ENCODE measurements at places on chromosomes 7 and 10.

GRCh38 chr7:80184693-80185092 is 50.1 kb downstream of the GNAI1 start:
- no peak for DNase-seq

DNA sequence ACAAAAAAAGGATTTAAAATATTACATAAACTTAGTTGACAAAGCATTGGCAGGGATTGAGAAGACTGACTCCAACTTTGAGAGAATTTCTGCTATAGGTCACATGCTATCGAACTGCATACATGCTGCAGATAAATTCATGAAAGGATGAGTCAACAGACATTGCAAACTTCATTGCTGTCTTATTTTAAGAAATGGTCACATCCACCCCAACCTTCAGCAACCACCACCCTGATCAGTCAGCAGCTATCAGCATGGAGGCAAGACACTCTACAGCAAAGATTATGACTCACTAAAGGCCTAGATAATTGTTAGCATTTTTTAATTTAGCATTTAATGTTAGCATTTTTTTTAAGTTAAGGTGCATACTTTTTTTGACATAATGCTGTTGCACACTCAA is 73.6 kb downstream of the AGK start:
- DNase-seq: no peak

GRCh38 chr7:145497911-145498525 is 618.6 kb upstream of the CNTNAP2 start:
- DNase-seq: peak; percentile 21

DNA sequence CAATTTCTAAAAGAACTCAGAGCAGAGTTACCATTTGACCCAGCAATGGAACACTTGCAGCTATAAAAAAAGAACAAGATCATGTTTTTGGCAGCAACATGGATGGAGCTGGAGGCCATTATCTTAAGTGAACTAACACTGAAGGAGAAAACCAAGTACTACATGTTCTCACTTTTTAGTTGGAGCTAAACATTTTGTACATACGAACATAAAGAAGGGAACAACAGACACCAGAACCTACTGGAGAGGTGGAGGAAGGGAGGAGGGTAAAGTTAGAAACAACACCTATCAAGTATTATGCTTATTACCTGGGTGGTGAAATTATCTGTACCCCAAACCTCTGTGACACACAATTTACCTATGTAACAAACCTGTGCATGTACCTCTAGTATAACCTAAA is 329.5 kb downstream of the ATRNL1 start:
- no peak for DNase-seq

DNA sequence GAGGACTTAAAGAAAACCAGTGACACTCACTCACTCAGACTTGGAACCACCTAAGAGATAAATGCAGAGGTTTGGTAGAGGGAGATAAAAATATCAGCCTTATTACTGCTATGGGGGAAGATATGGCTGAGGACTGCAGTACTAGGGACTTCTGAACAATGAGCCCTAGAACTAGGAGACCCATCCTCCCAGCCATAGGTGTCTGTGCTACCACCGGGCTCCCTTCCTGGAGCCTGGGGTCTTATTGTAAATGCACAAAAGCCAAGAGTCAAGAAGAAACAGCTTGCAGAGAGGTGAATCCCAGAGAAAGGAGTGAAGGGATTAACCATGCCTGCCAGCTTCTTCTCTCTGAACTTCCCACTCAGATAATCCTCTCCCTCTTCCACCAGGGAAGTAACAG is 108.3 kb upstream of the AKR1E2 start:
- DNase-seq: no peak

- no peak for DNase-seq
These were observed 931.5 kb downstream of the TYW1 start for GRCh38 chr7:67928141-67928540.

- no peak for DNase-seq
These were observed 94.7 kb downstream of the GALNT11 start for GRCh38 chr7:152120210-152120609.

GRCh38 chr10:31739146-31739545 is 189.5 kb downstream of the ARHGAP12 start:
- no peak for DNase-seq

DNA sequence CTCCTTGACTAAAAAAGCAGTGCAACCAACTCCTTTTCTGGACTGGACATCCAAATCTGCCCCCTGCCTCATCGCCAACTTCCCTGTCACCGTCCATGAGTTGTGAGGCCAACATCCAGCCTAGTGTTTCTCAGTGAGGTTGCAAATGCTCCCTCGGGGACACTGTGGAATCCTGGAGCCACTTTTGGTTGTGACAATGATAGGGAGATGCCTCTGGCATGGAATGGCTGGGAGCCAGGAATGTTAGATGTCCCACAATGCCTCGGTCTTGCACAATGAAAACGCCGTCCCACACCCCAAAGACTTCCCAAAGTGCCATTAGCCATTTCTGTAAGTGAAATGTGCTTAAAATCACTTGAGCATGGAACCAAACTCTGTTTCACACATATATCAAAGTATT is 105.2 kb downstream of the OSBPL3 start:
- DNase-seq: no peak

- DNase-seq: peak; percentile 19
These were observed 169.2 kb downstream of the SEMA3A start for GRCh38 chr7:84025332-84025927.

- DNase-seq: no peak
These were observed 206.5 kb downstream of the DNAJB6 start for GRCh38 chr7:157543276-157543675.

GRCh38 chr7:138514044-138514443 is 54.0 kb downstream of the TRIM24 start:
- no peak for DNase-seq

DNA sequence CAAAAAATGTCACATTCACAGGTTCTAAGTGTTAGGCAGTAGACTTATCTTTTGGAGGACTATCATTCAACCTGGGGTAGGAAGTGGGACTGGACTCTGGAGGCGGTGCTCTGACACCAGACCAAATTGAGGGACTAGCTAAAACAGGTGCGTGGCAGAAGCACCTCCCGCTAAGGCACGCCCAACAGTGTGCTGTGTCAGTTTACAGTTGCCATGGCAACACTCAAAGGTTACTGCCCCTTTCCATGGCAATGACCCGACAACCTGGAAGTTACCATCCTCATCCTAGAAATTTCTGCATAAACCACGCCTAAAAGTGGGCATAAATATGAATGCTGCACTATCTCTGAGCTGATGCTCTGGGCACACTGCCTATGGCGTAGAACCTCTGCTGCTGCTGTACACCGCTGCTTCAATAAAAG is 14.0 kb upstream of the BLNK start:
- DNase-seq: peak; percentile 52

DNA sequence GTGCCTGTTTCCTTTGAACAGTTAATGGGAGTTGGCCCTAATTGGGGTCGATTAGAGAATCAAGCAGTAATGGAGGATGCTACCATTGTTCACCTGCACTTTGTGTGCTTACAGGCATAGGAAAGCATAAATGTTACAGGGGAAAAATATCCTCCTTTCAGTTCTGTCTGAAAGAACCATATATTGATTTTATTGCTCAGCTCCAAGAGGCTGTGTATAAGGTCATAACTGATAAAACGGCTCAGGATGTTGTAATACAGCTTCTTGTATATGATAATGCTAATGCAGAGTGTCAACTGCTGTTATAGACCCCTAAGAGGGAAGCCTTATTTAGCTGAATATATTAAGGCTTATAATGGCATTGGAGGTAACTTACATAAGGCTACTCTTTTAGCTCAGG is 32.9 kb upstream of the AKR1C2 start:
- DNase-seq: no peak

GRCh38 chr10:29084681-29085307 is 204.1 kb upstream of the LYZL1 start:
- peak; percentile 22 for DNase-seq

GRCh38 chr7:99984593-99984992 is 8.8 kb upstream of the AZGP1 start:
- DNase-seq: no peak

DNA sequence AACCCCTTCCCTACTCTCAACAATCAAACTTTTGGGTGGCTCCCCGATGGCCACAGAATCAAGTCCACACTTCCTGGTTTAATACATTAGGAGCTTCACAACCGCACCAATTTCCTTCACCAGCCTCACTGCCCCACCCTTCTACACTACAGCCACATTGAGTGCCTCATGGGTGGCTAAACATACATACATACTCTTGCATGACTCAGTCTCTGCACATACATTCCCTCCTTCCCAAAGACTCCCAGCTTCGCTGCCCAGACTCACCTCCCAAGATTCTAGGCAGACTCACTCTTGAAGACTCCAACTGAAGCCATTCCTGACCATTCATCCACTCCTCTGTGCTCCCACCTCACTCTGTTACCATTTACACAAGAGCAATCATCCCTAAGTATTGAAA is 15.9 kb downstream of the VPS41 start:
- no peak for DNase-seq

DNA sequence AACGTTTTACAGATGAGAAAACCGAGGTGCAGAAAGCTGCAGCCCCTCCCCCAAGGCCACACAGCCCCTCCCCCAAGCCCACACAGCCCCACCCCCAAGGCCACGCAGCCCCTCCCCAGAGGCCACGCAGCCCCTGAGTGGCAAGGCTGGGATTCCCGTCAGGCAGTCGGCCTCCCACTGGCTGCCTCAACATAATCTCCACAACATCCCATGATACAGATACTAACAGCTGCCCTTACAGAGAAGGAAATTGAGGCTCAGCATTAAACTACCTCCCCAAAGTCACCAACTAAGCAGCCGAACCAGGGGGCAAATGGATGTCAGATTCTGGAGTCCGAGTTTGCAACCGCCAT is 15.9 kb downstream of the SH3PXD2A start:
- no peak for DNase-seq

DNA sequence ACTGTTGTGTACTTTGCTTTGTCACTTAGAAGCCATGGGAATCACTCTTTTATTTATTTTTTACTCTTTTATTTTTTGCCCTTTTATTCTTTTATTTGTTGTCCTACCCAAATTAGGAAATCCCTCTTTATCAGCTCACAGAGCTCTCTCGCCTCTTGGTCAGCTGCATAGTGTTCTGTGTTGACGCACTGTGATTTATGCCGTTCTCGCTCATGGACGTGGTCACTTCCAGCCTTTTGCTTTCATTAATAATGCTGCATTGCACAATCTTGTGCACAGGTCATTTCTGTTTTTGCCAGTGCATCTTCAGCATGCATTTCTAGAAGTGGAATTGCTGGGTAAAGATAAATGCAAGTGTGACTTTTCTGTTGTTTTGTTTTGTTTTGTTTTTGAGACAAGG is 42.3 kb downstream of the FBH1 start:
- no peak for DNase-seq

DNA sequence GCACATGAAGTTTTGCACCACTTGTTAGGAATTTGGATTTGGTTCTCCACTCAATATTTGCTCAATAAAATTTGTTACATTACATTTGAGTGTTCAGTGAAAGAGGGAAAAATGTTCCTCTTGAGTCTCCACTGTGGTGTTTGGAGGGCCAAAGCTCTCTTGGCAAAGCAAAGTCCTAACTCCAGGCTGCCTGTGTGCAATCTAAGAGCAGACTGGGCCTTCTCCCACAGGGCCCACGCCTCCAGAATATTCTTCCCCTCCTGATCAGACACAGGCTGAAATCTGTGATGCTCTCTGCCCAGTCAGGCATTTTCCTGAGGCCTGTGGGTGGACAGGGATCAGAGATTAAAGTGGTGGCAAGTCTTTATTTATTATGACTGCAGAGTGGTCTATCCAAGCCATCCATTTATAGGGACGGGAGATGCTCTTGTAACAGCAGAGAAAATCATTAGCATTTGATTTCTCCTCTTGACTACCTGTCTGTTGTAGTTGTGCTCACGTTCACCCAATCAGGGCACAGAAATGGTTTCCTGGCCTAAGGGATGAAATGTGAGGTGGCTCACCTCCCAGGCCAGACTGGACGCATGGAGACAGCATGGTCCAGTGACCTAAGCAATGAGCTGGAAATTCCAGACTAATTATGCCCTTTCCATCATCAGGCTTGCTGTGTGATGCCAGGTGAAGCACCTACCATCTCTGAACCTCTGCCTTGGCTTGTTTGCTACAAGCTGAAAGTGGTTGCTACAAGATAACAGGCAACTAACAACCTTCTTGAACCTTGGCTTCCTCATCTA is 147.1 kb upstream of the NRBF2 start:
- DNase-seq: no peak

GRCh38 chr7:35780070-35780469 is 20.8 kb upstream of the SEPTIN7 start:
- DNase-seq: peak; percentile 7

GRCh38 chr10:77842652-77843212 is 83.8 kb downstream of the DLG5 start:
- DNase-seq: no peak

- no peak for DNase-seq
These were observed 863.8 kb upstream of the ZWINT start for GRCh38 chr10:57224811-57225210.

GRCh38 chr7:56157238-56157790 is 41.1 kb upstream of the NUPR2 start:
- DNase-seq: no peak

DNA sequence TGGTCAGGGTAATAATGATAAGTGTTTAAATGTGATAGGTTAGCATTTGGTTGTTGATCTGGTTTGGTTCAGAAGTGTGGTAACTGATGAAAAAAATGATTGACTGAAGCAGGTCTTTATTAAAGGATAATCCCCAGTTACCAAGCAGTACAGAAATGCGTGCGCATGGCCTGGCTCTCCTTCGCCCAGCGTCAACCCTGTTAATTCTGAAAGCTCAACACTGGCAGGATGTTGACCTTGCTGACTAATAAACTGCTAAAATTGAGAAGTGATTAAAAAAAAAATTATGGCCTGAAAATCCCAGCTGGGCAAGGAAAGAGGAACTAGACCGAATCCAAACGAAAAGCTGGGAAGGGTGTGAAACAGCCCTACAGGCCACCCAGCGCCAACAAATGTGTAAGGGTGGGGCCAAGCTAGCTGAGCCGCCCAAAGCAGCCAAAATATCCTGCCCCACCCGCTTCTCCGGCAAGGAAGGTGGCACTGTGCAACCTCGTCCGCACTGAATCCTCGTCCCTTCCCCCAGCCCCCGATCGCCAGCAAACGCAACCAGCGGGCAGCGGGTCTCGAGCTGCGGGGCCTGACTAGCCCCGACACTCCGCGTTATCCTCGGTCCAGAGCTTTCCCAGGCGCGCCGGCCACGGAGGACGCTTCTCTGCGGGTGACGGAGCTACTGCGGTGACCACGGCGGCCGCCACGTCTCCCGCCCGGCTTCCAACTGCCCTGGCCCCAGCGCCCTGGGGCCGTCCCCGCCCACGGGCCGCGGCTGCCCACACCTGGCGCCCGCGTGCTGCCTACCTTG is 561 bp downstream of the SHTN1 start:
- DNase-seq: peak; percentile 83

DNA sequence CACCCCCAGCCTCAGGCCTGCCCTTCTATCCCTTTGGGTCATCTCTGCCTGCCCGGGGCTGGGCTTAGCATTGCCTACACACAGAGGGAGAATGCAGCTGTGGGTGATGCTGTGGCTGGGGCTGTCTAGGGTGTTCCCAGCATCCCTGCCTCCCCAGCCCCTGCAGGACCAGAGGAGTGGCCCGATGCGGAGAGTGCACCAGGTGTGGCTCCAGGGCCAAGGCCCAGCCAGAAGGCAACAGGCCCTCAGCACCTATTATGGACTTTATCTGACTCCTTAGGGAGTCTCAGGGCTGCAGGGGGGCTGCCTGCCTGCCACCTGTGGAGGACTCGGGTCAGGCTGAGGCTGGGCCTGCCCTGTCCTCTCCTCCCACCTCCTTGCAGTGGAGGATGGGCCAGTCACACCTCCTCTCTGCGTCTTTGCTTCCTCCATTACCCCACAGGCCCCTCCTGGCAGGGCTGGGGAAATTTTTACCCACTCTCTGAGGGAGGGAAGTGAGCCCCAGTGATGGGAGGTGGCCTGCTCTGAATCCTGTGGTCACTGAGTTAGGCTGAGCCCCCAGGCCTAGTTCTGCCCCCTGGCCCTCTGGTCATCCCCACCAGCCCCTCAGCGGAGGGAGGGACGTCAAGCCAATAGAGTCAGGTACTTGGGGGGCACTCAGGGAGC is 92.9 kb upstream of the PCBD1 start:
- no peak for DNase-seq
